Foreskin keratinocyte (primary cell): ENCODE measurements at places on chromosomes 7 and 10. TPM values are rescaled to one million over a fixed set of nuclear protein-coding genes. Genes with fewer than 3 reads are reported as not detected.

The PTPRZ1 gene
- total RNA-seq, result 29.9 and 32.3 TPM in 2 replicates

The PVRIG gene
- not detected in 2 replicates for total RNA-seq

The METTL27 gene
- 11.8 and 18.0 TPM in 2 replicates for total RNA-seq

The EEF1AKMT2 gene
- total RNA-seq, result 22.9 and 23.3 TPM in 2 replicates

The PRRT4 gene
- total RNA-seq, result 0.17 and 0.28 TPM in 2 replicates

The UPP1 gene
- total RNA-seq, result 165 and 226 TPM in 2 replicates

The RPA3 gene
- 71.0 and 88.1 TPM in 2 replicates for total RNA-seq

The UTF1 gene
- total RNA-seq, result not detected in 2 replicates

The MUC12 gene
- 0.21 and 1.0 TPM in 2 replicates for total RNA-seq

The GRB10 gene
- total RNA-seq, result 13.4 and 22.6 TPM in 2 replicates

The DMBT1 gene
- total RNA-seq, result 0.04 and 0.07 TPM in 2 replicates

The MYH16 gene
- 1.3 and 2.6 TPM in 2 replicates for total RNA-seq

The NPFFR1 gene
- not detected in 2 replicates for total RNA-seq

The WDR91 gene
- total RNA-seq, result 17.8 and 21.7 TPM in 2 replicates

The PKD1L1 gene
- 0.03 and 0.07 TPM in 2 replicates for total RNA-seq

The LARP4B gene
- total RNA-seq, result 44.3 and 46.9 TPM in 2 replicates

The GPR15LG gene
- 0.32 TPM in 1 of 2 replicates, not detected in the other for total RNA-seq

The OPN4 gene
- total RNA-seq, result not detected in 2 replicates

The CPEB3 gene
- total RNA-seq, result 0.54 and 0.63 TPM in 2 replicates

The FAM24B gene
- total RNA-seq, result 6.9 and 8.1 TPM in 2 replicates

The CLRN3 gene
- not detected in 2 replicates for total RNA-seq

The KLF14 gene
- total RNA-seq, result not detected in 2 replicates

The ADIRF gene
- 84.3 and 107 TPM in 2 replicates for total RNA-seq

The TRIM73 gene
- 0.37 and 0.39 TPM in 2 replicates for total RNA-seq

The STRIP2 gene
- total RNA-seq, result 15.7 and 16.9 TPM in 2 replicates

The C10orf53 gene
- total RNA-seq, result not detected in 2 replicates

The PIK3AP1 gene
- total RNA-seq, result 0.07 and 0.10 TPM in 2 replicates

The TFPI2 gene
- 21.8 and 67.5 TPM in 2 replicates for total RNA-seq

The IDI2 gene
- total RNA-seq, result not detected in 2 replicates

The PSD gene
- total RNA-seq, result 0.14 and 0.24 TPM in 2 replicates

The MRPL43 gene
- total RNA-seq, result 81.4 and 88.5 TPM in 2 replicates

The TEX36 gene
- not detected in 2 replicates for total RNA-seq

The NRG3 gene
- not detected in 2 replicates for total RNA-seq

The NT5C3A gene
- 25.4 and 26.7 TPM in 2 replicates for total RNA-seq

The MCU gene
- 30.6 and 34.1 TPM in 2 replicates for total RNA-seq

The HGF gene
- not detected in 2 replicates for total RNA-seq

The SFRP5 gene
- total RNA-seq, result not detected in 2 replicates

The CHST15 gene
- total RNA-seq, result 28.2 and 31.9 TPM in 2 replicates

The SYCE1 gene
- total RNA-seq, result 0.14 TPM in 1 of 2 replicates, not detected in the other

The ADCYAP1R1 gene
- not detected in 2 replicates for total RNA-seq

The PON1 gene
- not detected in 2 replicates for total RNA-seq

The ANKRD30A gene
- not detected in 2 replicates for total RNA-seq

The GGCT gene
- total RNA-seq, result 62.7 and 78.3 TPM in 2 replicates

The ITGB8 gene
- 12.3 and 12.9 TPM in 2 replicates for total RNA-seq

The SLC26A3 gene
- not detected in 2 replicates for total RNA-seq

The CRPPA gene
- total RNA-seq, result 0.35 and 0.51 TPM in 2 replicates

The GPC2 gene
- total RNA-seq, result 1.4 TPM in 2 replicates

The PYROXD2 gene
- total RNA-seq, result 3.3 and 5.6 TPM in 2 replicates

The VWC2 gene
- total RNA-seq, result not detected in 2 replicates

The SCIN gene
- 0.32 TPM in 1 of 2 replicates, not detected in the other for total RNA-seq

The PRKCQ gene
- 8.0 and 9.6 TPM in 2 replicates for total RNA-seq

The VSTM4 gene
- total RNA-seq, result not detected in 2 replicates

The GALNT17 gene
- not detected in 2 replicates for total RNA-seq

The MSRB2 gene
- total RNA-seq, result 13.6 and 17.0 TPM in 2 replicates

The GPR26 gene
- total RNA-seq, result not detected in 2 replicates

The CYP2C18 gene
- not detected in 2 replicates for total RNA-seq

The INA gene
- 0.85 and 1.5 TPM in 2 replicates for total RNA-seq
